ENCODE measurements at places on chromosomes 5 and 9. TPM values are rescaled to one million over a fixed set of nuclear protein-coding genes. Genes with fewer than 3 reads are reported as not detected.

Gene GPR150
- total RNA-seq = 0.34 TPM

GRCh38 chr9:69445251-69445650, 120.2 kb downstream of the ENTREP1 start:
- no peak overlapping the region for H3K4me3 ChIP-seq
- no peak overlapping the region for H3K27ac ChIP-seq
- H3K27me3 ChIP-seq = no peaks in the 10 kb centered on the region
- no peaks in the 10 kb centered on the region for H3K4me1 ChIP-seq
- H3K36me3 ChIP-seq = no peaks in the 10 kb centered on the region

- peaks cover 5% of the 10 kb centered on the region for H3K4me1 ChIP-seq
- no peak overlapping the region for H3K27ac ChIP-seq
- DNase-seq = no peak
- H3K27me3 ChIP-seq = no peaks in the 10 kb centered on the region
- H3K36me3 ChIP-seq = no peaks in the 10 kb centered on the region
- no peak overlapping the region for H3K4me3 ChIP-seq
Observed at GRCh38 chr9:137461663-137462395, 2.7 kb upstream of the NSMF start.

Gene PCDHA2
- total RNA-seq = 0.15 TPM

- H3K27ac ChIP-seq = no peak overlapping the region
- no peak for DNase-seq
- no peaks in the 10 kb centered on the region for H3K27me3 ChIP-seq
Observed at GRCh38 chr5:38121420-38121819, 136.9 kb upstream of the EGFLAM start.

Gene VCP
- total RNA-seq = 164 TPM

DNA sequence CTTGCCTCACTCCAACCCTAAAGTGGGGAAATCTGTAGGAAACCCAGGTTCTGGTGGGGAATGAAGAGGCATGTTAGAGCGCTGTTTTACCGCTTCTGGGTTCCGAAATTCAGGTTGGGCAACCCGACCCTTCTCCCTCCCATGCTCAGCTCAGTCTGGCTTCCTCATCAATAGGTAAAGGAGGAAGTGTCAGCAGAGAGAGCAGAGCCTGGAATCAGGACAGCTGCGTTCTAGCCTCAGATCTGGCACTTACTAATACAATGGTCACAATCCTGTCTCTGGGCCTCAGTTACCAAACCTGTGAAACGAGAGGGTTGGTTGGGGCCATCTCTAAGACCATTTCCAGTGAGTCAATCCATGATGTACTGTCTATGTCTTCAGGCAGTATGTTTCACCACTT, 16.2 kb upstream of the TNIP1 start:
- no peak for DNase-seq
- H3K4me1 ChIP-seq = peaks cover 39% of the 10 kb centered on the region
- no peak overlapping the region for H3K27ac ChIP-seq
- no peak overlapping the region for H3K4me3 ChIP-seq
- H3K27me3 ChIP-seq = no peaks in the 10 kb centered on the region

Gene LCP2
- 73.0 TPM for total RNA-seq

Gene PCA3
- not detected for total RNA-seq

Gene DCTN3
- 39.8 TPM for total RNA-seq
